ENCODE measurements at places on chromosomes 11 and 22. TPM values are rescaled to one million over a fixed set of nuclear protein-coding genes. Genes with fewer than 3 reads are reported as not detected.

ARHGAP32 gene
- 18.9 TPM for total RNA-seq

GRCh38 chr11:66011239-66011784 lies 496 bp upstream of the CST6 start:
- DNase-seq = peak; percentile 92

- no peak for DNase-seq
Measured at GRCh38 chr11:34327804-34328631, 29.8 kb downstream of the ABTB2 start.

GRCh38 chr22:36586271-36586670 lies 57.3 kb upstream of the EIF3D start:
- no peak for DNase-seq

DNA sequence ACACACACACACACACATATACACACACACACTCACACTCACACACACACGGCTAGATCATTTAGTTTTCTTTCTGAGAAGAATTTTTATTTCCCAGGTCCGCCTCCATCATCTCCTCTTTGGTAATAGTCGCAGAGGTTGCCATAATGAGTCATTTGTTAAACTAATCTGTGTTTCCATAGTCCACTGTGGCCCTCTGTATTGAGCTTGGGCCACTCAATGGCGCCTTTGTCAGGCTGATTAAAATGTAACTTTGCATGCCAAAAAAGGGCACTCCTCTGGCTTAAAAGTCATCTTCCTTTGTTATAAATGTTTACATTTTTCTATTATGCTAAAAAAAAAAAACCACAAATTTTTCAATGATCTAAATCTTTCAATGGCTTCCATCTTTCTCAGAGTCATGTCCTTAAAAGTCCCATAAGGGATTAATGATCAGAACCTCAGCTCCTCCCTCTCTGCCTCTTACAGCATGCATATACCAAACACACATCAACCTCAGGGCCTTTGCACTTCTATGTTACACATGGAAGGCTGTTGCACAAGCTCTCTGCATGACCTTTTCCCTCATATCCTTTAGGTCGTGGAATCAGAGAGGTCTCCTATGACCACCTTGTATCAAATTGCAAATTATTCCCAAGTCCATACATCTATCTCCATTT lies 35.3 kb downstream of the EHF start:
- no peak for DNase-seq

MLC1 gene
- not detected for total RNA-seq

Measured in renal cortical epithelial cell (primary cell).